ENCODE measurements at places on chromosomes 7 and 10. TPM values are rescaled to one million over a fixed set of nuclear protein-coding genes. Genes with fewer than 3 reads are reported as not detected.

The NRBF2 gene
- total RNA-seq: 34.9 TPM

The CALML3 gene
- total RNA-seq: 0.40 TPM

The SCART1 gene
- 1.3 TPM for total RNA-seq

The CCZ1B gene
- total RNA-seq: 50.1 TPM

The SPAM1 gene
- not detected for total RNA-seq

The PTN gene
- total RNA-seq: 1.8 TPM

The CREM gene
- 10.9 TPM for total RNA-seq

The ZNF248 gene
- total RNA-seq: 8.2 TPM

The PODXL gene
- total RNA-seq: 14.6 TPM

The TMEM130 gene
- total RNA-seq: 0.12 TPM

The ZNF488 gene
- 1.3 TPM for total RNA-seq

The CPSF4 gene
- 39.2 TPM for total RNA-seq

The IL2RA gene
- total RNA-seq: 2.4 TPM

DNA sequence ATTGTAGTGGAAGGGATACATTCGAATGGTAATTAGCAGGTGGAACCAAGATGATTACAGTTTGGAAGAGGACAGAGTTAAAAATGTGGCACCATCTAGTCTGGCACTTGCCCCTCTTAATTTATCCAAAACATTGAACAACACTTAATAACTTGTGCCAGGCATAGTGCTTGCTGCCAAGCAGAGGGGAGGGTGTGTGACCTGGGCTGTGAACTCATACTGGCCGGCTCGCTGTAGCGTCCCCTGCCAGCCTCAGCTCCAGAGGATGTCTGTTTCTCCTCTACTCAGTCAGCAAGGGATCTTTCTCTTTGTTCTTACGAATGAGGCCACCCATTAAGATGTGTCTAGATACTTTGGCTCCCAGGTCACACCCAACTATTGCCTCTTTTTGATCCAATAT is 179.4 kb upstream of the INHBA start:
- DNase-seq: no peak

DNA sequence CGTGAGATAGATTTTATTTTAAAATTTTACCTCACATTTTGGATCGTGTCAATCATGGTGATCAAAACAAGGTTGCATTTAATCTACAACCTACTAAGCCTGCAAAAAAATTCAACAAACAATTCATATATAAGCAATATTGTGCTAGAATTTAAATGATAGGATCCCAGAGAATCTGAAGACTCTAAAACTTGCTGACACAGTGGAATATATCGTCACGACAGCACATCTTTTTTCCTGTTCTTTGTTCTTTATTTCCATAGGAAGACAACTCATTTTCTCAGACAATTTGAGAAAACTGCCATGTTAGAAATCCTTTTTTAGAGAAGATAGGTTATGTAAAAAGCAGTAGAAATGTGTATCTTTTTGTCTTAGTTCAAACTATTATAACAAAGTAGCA is 820.2 kb upstream of the CELF2 start:
- DNase-seq: no peak

DNA sequence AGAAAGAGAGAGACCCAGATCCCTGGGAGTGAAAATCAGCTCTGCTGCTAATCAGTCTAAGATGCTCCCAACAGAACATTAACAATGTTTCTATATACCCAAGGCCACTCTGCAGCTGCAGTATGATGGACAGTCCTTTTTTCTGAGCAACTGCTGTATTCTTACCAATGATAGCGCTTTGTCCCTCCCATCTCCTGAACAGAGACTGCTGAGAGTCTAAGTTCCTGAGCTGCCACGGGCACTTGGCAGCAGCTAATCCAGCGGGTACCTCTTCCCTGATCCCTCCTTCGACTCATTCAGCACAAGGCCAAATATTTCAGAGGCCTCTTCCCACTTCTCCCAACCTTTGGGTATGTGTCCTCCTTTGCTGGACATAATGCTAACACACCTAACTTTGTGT is 7.7 kb downstream of the CPVL start:
- DNase-seq: no peak

DNA sequence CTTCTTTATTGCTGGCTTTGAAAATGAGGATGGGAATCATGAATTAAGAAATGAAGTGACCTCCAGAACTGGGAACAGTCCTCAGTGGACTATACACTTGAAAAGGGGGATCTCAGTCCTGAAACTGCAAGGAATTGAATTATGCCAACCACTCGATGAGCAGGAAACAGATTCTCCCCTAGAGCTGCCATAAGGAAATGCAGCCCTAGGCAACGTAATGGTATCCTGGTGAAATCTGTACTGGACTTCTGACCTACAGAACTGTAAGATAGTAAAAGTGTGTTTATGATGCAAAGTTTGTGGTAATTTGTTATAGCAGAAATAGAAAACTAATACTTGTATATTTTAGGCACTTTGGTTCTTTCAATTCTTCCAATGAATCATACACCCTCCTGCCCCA is 236.4 kb upstream of the TAC1 start:
- DNase-seq: no peak

DNA sequence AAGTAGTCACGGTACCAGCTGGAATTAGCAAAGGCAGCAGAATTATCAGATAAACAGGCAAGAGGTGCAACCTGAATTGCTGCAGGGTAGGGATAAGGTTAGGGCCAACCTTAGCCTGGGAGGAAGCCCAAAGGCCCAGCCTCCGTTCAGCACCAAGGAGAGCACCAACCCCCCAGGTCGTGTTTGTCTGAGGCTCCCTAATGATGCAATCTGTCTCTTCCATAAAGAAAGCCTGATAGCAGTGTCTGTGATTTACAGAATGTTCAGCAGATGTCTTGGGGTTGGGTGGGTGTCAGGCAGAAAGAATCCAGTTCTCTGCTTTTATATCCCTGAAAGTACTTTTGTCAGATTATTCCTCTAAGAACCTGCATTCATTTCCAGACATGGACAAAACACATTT is 328.4 kb upstream of the AOAH start:
- peak; percentile 20 for DNase-seq

GRCh38 chr7:64733550-64734240 is 60.5 kb upstream of the ZNF138 start:
- DNase-seq: no peak

GRCh38 chr7:154638286-154638685 is 364.6 kb downstream of the PAXIP1 start:
- DNase-seq: no peak

GRCh38 chr7:70849580-70850235 is 282.2 kb upstream of the GALNT17 start:
- no peak for DNase-seq

- DNase-seq: peak; percentile 34
Observed at GRCh38 chr10:97765201-97765600, 6.6 kb downstream of the SFRP5 start.

GRCh38 chr10:88045096-88045495 is 181.7 kb downstream of the PTEN start:
- DNase-seq: no peak

GRCh38 chr10:132069849-132070182 is 4.1 kb downstream of the JAKMIP3 start:
- DNase-seq: no peak

GRCh38 chr10:21047096-21047495 is 150.0 kb upstream of the NEBL start:
- no peak for DNase-seq

- DNase-seq: no peak
Observed at GRCh38 chr7:20865684-20866083, 79.0 kb upstream of the SP8 start.

GRCh38 chr7:95725205-95725604 is 47.1 kb upstream of the DYNC1I1 start:
- no peak for DNase-seq

- DNase-seq: no peak
Observed at GRCh38 chr7:17234030-17234397, 64.4 kb upstream of the AHR start.

GRCh38 chr7:83976302-83976701 is 218.3 kb downstream of the SEMA3A start:
- DNase-seq: no peak

DNA sequence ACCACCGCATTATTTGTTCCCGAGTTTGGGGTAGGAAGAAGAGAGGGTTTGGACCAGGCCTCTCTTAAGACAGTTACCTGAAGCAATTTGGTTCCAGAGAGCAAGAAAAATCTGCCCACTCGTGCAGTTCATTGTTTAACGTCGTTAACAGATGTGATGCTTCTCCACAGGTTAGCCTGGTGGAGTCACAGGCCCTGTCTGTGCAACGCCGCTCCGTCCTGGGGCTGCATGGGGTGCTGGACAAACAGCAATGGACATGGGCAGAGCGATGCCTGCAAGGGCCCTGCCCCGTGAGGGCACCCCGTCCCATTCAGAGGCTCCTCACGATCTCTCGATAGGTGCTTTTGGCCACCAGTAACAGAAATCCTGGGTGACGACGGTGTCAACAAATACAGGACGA is 9.7 kb downstream of the FOXL3 start:
- DNase-seq: no peak

- DNase-seq: no peak
Observed at GRCh38 chr7:142800699-142801260, 30.0 kb downstream of the PRSS2 start.

DNA sequence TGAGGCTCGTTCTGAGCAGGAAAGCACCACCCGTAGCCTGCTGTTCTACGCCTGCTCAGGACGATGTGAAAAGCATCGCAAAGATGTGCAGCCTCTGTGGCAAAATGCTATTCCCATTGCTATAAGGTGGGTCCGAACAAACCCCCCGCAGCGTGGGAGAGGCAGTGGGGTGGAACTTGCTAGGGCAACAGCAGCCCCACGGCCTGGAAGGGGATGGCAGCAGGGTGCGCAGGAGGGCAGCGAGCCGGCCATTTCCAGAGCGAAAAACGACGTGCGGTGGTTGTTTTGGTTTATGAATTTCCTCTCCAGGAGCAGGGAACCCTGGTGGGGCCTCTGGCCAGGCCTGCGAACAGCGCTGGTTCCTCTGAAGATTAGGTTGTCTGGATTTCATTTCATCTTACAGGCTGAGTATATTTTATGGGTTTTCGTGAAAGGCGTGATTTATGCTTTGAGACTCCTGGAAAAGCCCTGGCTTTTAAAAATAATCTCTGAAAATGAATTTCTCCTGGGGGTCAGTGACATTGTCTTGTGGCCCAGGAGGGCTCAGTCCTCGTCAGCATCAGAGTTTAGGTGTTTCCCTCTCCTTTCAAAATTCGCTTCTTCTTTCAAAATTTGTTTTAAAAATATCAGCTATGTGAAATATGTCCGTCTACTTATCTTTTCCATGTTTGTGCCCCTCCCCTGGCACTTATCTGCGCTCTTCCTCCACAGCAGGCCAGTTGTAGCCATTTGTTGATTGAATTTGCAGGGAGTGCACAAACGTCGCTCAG is 42.3 kb upstream of the UBE3C start:
- no peak for DNase-seq

DNA sequence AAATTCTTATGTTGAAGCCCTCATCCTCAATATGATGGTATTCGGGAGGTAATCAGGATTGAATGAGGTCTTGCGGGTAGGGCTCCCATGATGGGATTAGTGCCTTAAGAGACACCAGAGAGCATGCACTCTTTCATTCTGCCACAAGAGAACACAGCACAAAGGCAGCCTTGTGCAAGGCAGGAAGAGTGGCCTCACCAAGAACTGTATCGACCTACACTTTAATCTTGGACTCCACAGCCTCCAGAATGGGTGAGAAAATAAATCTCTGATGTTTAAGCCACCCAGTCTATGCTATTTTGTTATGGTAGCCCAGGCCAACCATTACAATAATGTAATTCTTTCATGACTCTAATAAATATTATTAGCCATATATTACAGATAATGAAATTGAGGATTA is 8.4 kb downstream of the SEM1 start:
- no peak for DNase-seq

DNA sequence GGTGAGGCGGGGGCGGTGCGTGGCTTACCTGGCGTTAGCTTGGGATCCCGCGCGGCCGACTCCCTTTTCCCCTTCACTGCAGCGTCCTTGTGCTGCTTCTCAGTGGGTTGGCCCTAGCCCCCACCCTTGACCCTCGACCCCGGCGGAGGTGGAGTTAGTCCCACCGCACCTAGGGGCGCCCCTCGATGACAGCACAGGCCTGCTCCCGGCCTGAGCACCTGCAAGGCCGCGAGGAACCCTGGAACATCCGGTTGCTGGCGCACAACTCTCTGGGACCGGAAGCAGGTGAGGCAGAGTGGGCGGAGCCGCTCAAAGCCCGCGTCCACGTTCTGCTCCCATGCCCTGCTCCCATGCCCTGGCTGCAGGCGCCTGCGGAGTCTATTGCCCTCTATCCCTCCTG is 266.9 kb downstream of the USP6NL start:
- no peak for DNase-seq

GRCh38 chr7:35702541-35702940 is 7.6 kb upstream of the HERPUD2 start:
- DNase-seq: no peak

GRCh38 chr7:127844707-127845331 is 186.4 kb downstream of the LRRC4 start:
- peak; percentile 55 for DNase-seq

- DNase-seq: no peak
Observed at GRCh38 chr7:100247152-100247757, 27.5 kb downstream of the PVRIG start.

- DNase-seq: no peak
Observed at GRCh38 chr7:117719377-117719776, 153.9 kb downstream of the CTTNBP2 start.

- no peak for DNase-seq
Observed at GRCh38 chr7:35681231-35682029, 13.5 kb downstream of the HERPUD2 start.

GRCh38 chr7:55077561-55078410 is 59.0 kb downstream of the EGFR start:
- DNase-seq: peak; percentile 92

DNA sequence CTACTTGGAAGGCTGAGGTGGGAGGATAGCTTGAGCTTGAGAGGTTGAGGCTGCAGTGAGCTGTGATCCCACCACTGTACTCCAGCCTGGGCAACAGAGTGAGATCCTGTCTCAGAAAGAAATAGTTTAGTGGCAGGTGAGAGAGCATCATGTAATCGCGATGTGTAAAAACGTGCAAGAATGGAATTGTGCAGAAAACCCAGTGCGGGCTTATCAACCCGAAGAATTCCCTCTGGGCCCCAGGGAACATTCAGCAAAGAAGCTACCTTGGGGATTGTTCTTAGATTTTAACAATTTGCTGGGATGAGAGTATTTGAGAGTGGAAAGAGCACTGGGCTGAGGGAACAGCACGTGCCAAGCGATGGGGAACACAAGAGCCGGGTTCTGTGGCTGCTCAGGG is 107.4 kb upstream of the INSYN2A start:
- no peak for DNase-seq

- DNase-seq: no peak
Observed at GRCh38 chr10:71966046-71967004, 2.1 kb downstream of the CHST3 start.

DNA sequence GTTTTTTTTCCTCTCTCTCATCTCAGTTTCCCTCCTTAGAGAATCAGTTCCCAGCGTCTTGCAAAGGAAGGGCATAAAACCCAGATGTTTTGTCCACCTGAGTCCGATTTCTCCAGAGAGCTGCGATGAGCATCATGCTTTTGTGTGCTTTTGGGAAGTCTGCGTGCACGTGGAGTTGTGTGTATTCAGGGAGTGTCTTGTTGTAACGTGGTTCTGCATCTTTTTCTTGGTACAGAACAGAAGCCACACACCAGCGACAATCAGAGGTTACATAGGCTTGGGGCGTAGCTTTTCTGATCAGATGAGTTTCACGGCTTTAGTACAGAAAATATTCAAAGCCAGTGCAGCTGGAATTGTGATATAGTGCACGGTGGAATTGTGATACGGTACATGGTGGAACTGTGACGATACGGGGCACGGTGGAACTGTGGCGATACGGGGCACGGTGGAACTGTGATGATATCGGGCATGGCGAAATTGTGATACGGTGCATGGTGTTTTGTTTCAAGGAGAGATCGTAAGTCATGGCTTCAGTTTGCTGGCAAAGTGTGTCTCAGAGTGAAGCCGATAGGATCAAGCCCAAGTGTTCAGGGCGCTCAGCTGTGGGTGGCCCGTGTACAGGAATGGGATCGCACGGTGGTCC is 32.8 kb downstream of the FOXK1 start:
- DNase-seq: no peak
